ENCODE measurements at places on chromosomes 3 and 15. TPM values are rescaled to one million over a fixed set of nuclear protein-coding genes. Genes with fewer than 3 reads are reported as not detected.

GRCh38 chr15:39892418-39892817 is 27.6 kb downstream of the GPR176 start:
- no peak for DNase-seq

GRCh38 chr15:88894348-88894818 is 961 bp downstream of the HAPLN3 start:
- no peak for DNase-seq

REC114 gene
- total RNA-seq, result not detected

COL7A1 gene
- total RNA-seq, result 0.63 TPM

ADAMTSL3 gene
- total RNA-seq, result not detected

FBXW12 gene
- total RNA-seq, result not detected

GRCh38 chr15:101138913-101139880 is 112.7 kb downstream of the CHSY1 start:
- no peak for DNase-seq

GRCh38 chr3:154970797-154971196 is 109.3 kb upstream of the MME start:
- no peak for DNase-seq

DNA sequence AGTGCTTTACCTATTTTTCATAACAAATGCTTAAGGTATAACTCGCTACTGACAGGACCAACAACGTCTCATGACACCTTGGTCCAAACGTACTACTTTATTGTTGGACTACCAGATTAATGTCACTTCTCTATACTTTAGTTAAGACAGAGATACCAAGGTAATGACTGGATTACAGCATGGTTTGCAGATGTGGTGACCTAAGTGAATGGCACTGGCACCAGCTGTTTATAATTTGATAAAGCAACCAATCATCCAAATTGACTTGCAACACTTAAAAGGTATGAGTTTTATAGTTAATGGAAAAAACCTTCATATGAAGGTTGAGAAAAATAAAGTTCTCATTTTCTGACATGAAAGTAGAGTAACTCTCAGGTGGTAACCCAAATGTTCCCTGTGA is 209.0 kb downstream of the NEK10 start:
- DNase-seq, result no peak

GRCh38 chr3:141306922-141307321 is 61.4 kb upstream of the ZBTB38 start:
- no peak for DNase-seq

- no peak for DNase-seq
Observed at GRCh38 chr3:50230104-50230793, 5.8 kb upstream of the GNAI2 start.

UBE2E1 gene
- total RNA-seq, result 77.1 TPM

GRCh38 chr15:25725758-25726157 is 137.4 kb downstream of the ATP10A start:
- DNase-seq, result no peak

IGF2BP2 gene
- total RNA-seq, result 11.1 TPM

GRCh38 chr3:189123595-189124387 is 48.0 kb upstream of the TPRG1 start:
- DNase-seq, result no peak

Measured in NCI-H460 (cell line).